ENCODE measurements at places on chromosomes 11 and 22. TPM values are rescaled to one million over a fixed set of nuclear protein-coding genes. Genes with fewer than 3 reads are reported as not detected.

The YPEL4 gene
- 0.05 TPM for total RNA-seq

The MYBPC3 gene
- not detected for total RNA-seq

The CELF1 gene
- 115 TPM for total RNA-seq

The GGTLC3 gene
- not detected for total RNA-seq

The AGBL2 gene
- total RNA-seq: 0.17 TPM

The ANKK1 gene
- not detected for total RNA-seq

The TRPM5 gene
- not detected for total RNA-seq

The MDK gene
- total RNA-seq: 46.1 TPM

Data from dermis blood vessel endothelial cell (primary cell).